M059J (cell line): ENCODE measurements at places on chromosomes 16 and 17. TPM values are rescaled to one million over a fixed set of nuclear protein-coding genes. Genes with fewer than 3 reads are reported as not detected.
A peak's percentile ranks its signal among the peaks of the same experiment; 100 is the strongest.

The VPS9D1 gene
- total RNA-seq: 6.6 and 7.0 TPM in 2 replicates

The CHST4 gene
- 0.05 TPM in 1 of 2 replicates, not detected in the other for total RNA-seq

GRCh38 chr16:50736448-50736847, 5.4 kb upstream of the CYLD start:
- DNase-seq: no peak

GRCh38 chr17:59807892-59808509, 84.7 kb downstream of the TUBD1 start:
- DNase-seq: peak; percentile 34

GRCh38 chr17:21096874-21097273, 29.9 kb upstream of the DHRS7B start:
- no peak for DNase-seq

DNA sequence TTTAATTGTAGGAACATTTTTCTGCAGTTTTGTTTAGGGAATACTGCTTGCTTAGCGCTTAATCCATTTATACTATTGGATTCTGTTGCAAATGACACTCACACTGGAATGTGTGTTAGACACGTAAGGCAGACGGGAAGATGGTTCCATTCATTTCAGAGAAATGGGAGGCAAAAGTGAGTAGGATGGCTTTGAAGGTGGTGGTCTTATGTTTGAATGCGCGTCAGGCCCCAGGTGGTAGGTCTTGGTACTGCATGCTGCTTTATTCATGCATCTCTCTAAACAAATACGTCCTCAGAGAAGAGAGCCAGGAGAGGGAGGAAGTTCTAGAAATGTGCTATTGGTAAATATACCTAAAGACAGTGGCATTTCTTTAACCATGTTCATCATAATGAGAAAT, 997.6 kb upstream of the RBFOX1 start:
- no peak for DNase-seq

The NXPH3 gene
- 3.5 and 5.2 TPM in 2 replicates for total RNA-seq

The C16orf92 gene
- total RNA-seq: not detected in 2 replicates

DNA sequence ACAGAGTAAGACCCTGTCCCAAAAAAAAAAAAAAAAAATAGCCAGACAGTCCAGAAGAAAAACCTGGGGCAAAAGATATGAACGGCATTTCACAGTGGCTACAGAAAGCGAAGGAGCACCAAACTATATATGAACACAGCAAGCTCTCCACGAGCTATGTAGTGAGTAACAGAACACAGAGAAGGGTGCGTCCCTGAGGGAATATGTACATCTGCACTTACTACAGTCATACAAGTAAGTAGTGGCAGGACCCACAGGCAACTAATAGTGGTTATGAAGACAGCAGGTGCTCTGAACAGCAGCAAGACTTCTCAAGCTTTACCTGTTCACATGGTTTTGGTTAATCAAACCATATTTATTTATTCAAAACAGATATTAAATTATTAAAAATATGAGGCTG, 15.8 kb downstream of the TRAP1 start:
- no peak for DNase-seq

DNA sequence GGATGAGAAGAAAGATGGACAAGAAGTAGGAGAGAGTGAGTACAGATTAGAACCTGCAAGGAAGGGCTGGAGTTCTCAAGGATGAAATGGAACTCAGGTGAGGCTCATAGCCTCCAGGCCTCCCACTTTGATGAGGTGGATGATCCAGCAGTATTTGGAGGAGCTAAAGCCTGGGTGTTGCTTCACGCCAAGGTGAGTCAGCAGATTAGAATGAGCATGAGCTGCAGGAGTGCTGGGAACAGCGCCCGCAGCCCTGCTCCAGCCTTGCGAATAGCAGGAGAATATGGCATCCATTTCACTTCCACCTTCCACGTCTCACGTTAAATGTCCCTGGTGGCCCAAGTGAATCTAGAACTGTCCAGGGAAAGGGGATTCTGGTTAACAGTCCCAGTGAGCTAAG, 94.4 kb upstream of the CPHXL start:
- peak; percentile 55 for DNase-seq

- DNase-seq: no peak
Measured at GRCh38 chr17:1904273-1905182, 74.7 kb downstream of the RPA1 start.

DNA sequence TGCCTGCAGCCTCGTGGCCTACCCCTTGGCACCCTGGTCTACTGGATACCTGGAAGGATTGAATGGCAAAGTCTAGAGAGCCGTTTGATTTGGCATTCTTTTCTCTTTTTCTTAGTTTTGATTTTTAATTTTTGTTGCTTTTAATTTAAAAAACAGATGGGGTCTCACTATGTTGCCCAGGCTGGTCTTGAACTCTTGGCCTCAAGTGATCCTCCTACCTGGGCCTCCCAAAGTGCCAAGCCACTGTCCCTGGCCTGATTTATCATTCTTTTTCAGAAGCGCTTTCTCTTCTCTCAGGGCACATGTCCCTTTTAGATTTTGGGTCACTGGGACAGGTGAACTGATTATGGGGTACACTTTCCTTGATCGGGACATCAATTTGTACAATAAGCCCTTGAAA, 10.8 kb downstream of the ZC3H18 start:
- no peak for DNase-seq
